ENCODE measurements at places on chromosomes 6 and 20.

DNA sequence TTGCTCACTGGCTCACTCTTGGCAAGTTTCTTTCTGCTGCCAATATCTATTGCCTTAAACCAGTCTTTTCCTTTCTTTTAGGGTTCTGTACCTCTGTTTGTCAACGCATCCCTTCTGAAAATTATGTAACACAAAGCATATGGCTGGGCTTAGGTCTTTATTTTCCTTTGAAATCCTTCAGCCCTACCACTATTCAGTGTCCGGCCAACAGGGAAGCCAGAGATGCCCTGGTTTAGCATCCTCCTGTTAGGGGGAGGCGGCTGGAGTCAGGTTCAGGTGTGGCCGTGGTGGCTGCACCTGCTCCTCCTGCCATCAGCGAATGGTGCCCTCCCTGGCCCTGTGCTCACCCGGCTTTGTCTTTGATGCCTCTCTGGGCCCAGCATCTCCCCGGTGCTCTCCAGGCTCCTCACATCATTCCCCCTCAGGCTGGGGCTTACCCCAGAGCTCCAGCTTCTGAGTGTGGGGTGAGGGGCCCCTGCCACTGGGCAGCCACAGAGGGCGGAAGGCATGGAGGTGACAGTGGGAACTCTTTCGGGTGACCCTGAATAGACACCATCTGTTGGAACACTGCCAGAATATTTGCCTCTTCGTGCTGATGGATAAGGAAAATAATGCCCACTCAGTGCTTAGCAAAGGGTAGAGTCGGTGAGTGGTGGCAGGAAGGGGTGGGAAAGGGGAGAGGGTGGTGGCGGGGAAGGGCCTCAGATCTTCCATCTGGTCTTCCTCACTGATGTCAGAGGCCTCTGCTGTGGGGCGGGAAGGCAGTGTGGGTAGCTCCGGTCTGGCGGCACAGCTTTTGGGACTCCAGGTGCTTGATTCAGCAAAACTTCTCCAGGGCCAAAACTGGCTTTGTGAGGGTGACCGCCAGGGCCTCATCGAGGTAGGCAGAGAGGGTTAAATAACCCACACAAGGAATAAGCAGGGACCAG lies 97.2 kb downstream of the DACT2 start:
- no peak for DNase-seq

GRCh38 chr20:48623176-48623905 lies 204.5 kb downstream of the PREX1 start:
- no peak for DNase-seq

- no peak for DNase-seq
Measured at GRCh38 chr6:30763618-30764489, 19.5 kb upstream of the IER3 start.

GRCh38 chr6:151109869-151110575 lies 129.7 kb upstream of the AKAP12 start:
- no peak for DNase-seq

- peak; percentile 65 for DNase-seq
Measured at GRCh38 chr6:80341330-80341729, 234.9 kb downstream of the BCKDHB start.

GRCh38 chr6:359261-360035 lies 32.1 kb upstream of the IRF4 start:
- no peak for DNase-seq

DNA sequence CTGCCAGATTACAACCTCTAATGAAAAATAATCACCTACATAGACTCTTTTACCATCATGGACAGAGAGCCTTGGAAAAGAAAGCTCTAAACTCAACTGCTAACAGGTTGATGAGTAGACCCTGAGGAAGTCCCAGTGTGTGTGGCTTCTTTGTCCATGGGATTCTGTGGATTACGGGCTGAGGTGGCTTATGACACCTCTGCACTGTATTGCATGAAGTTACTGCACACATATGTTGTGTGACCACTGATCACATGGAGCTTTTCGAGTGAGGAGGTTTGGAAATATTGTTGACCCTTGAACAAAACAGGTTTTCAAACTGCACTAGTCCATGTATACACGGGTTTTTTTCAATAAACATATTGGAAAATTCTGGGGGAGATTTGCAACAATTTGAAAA lies 124.4 kb downstream of the RIN2 start:
- DNase-seq, result no peak

DNA sequence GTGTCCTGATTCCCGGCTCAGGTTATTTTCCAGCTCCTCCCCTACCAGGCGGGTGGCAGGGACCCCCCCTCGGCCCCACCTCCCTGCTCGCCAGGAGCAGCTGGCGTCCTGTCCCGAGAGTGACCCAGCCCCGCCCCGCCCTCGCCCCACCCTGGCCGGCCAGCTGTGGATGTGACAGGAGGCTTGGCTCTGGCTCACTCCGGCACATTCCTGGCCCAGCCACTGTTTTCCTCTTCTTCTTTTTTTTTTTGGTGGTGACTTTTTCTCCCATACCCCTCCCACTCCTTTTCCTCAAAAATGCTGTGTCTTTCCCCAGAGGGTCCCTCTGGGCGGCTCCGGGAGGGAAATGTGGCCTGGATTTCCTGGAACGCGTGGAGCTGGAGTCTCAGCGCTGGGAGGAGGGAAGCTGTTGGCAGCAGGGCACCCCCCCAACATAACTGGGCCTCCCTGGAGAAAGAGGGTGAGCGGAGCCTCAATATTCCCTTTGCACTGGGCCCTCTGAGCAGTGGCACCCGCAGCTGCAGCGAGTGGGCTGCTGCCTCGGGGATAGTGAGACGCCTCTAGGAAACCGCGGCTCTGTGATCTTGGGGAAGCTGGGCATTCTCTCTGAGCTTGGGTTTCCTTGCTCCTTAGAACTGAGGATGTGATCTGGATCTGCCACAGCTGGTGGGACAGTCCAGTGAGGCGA lies 28.3 kb upstream of the CSNK2A1 start:
- DNase-seq, result no peak

DNA sequence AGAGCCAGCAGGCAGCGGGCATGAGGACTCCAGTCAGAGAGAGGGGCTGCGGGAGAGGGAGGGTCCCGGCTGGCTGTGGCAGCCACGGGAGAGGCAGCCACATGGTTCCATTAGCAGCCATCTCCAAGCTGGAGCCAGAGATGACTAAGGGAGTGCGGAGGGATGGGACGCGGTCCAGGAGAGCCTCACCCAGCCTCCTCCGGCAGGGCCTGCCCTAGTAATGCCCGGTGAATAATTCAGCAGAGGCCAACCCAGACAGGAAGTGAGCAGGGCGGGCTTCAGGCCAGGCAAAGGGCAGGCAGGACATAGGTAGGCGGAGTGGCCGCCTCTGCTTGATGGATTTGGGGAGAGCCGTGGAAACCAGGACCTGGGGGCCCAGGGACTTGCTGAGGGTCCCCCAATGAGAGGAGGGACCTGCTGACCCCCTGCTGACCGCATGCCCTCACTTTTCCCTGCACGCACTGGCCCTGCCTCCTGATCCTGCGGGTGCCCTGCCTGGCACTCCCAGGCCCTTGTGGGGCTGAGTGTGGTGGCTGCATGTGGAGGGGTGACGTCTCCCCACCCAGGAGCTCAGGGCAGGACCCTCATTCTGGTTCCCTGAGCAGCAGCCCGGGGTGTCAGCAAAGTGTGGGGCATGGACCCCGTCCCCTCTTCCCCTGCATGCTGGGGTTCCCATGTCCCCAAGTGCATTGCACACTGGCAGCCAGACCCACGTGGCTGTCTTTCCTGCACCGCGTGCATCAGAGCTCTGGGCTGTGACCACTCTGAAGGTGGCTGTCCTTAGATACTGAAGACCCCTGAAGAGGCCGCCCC lies 51.8 kb upstream of the SLCO4A1 start:
- DNase-seq, result no peak

GRCh38 chr6:26336355-26337198 lies 28.4 kb upstream of the BTN3A2 start:
- no peak for DNase-seq

DNA sequence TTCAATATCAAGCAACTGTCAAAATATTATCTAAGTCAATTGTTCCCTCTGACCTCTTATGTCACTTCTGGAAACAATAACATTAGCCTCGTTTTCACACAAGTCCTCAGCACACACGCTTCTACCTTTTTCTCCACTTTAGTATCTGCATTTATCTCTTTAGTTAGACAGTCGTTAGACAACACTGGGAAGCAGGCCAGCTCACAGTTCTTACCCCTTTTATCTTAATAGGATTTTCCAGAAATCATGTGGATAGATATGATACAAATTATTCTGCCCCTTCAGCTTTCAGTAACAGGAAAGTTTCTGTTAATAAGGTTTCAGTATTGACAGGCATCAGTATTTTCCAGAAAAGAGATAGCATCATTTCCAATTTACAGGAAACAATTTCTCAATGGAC lies 25.9 kb upstream of the HAO1 start:
- no peak for DNase-seq

GRCh38 chr6:13538084-13538483 lies 36.3 kb upstream of the SIRT5 start:
- peak; percentile 24 for DNase-seq

Data from skeletal muscle cell (primary cell).